ENCODE measurements at places on chromosomes 13 and 19.

GRCh38 chr13:50136226-50136625 lies 121.0 kb downstream of the KCNRG start:
- DNase-seq, result no peak

- DNase-seq, result no peak
These were observed 1236.8 kb upstream of the SPRY2 start for GRCh38 chr13:81577601-81578195.

GRCh38 chr13:21894091-21894490 lies 223.2 kb downstream of the FGF9 start:
- no peak for DNase-seq

- DNase-seq, result no peak
These were observed 29.8 kb downstream of the NFIX start for GRCh38 chr19:13024951-13025697.

- DNase-seq, result no peak
These were observed 156.8 kb downstream of the FLT1 start for GRCh38 chr13:28338006-28338574.

- DNase-seq, result no peak
These were observed 168.9 kb downstream of the TEX29 start for GRCh38 chr13:111489301-111489700.

DNA sequence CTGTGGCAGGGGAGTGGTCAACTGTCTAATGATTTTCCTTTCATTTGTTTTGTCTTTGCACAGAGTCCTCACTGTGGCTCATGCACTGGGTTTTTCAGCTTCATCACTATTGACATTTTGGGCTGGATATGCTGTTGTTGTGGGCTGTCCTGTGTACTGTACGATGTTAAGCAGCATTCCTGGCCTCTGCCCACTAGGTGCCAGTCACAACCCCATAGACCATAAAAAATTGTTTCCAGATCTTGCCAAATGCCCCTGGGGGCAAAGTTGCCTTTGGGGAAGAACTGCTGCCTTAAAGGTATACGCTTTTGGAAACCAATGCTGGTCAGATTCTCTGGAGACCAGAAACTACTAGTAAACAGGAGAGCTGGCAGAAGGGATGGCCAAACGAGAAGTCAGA lies 310.4 kb downstream of the SPRY2 start:
- peak; percentile 69 for DNase-seq

DNA sequence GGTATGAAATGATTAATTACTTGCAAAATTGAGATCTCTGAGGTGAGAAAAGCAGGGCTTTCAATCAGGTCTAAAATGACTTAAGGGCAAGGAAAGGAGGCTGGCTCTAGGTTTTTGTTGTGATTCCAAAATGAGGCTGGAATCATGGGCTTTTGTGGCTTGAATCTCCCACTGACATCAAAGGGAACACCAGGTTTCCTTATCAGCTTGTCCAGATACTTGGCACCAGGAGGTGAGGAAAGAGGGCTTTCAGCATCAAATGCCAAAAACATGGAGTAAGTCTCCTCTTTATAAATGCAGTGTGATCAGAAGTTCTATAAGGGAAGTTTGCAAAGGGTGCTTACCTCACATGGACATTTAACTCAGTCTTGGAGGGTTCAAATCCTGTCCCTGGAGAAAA lies 402.3 kb downstream of the NDFIP2 start:
- no peak for DNase-seq

DNA sequence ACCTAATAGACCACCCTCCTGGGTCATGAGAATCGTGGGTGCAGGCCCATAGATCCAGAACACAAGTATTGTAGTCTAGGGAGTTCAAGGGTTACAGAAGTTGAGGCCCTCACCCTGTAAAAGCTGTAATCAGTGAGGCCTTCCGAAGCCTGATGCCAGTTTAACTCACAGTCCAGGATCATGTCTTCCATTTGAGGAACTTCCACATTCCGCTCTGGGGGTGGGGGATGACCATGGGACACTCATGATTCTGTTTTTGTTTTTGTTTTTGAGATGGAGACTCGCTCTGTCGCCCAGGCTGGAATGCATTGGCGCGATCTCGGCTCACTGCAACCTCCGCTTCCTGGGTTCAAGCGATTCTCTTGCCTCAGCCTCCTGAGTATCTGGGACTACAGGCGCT lies 1.7 kb upstream of the RASIP1 start:
- DNase-seq, result no peak

GRCh38 chr13:23876265-23876664 lies 12.9 kb downstream of the MIPEP start:
- DNase-seq, result peak; percentile 16

DNA sequence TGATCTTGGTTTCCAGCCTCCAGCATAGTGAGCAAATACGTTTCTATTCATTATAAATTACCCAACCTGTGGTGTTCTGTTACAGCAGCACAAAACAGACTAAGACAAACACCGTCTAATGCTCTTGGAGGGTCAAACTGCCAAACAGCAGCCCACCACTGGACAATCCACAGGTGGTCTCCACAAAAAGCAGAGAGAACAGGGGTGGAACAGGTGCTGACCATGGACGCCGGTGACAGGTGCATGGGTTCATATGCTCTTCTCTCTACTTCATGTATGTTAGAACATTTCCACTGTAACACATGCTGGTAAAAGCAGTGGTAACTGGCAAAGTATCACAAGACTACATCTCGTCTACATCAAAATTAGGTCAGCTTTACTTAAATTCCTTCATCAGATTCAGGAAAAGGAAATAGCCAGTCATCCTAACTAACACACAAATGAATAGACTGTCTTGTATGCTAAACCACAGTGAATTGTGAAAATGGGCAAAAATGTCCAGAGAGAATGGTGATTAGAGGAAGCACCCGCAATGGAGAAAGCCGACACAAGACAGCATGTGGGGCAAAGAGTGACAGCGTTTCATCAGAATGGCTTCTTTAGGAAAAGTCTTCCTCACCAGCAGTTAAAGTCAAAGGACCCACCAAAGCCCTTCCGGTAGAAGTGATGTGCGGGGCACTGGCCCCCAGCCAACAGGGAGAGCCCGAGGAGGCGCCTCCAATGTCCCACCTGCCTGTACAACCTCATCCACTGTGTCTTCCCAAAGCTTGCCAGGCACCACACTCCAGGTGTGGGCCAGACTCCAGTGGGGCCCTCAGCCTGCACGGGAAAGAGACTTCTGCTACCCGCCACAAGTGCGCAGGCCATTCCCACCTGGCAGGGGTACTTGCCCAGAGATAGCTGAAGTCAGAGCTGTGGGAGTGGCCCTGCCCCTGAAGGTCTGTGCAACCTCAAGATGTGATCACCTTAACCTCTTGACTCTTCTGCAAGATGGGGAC lies 6.5 kb downstream of the CARS2 start:
- peak; percentile 68 for DNase-seq

DNA sequence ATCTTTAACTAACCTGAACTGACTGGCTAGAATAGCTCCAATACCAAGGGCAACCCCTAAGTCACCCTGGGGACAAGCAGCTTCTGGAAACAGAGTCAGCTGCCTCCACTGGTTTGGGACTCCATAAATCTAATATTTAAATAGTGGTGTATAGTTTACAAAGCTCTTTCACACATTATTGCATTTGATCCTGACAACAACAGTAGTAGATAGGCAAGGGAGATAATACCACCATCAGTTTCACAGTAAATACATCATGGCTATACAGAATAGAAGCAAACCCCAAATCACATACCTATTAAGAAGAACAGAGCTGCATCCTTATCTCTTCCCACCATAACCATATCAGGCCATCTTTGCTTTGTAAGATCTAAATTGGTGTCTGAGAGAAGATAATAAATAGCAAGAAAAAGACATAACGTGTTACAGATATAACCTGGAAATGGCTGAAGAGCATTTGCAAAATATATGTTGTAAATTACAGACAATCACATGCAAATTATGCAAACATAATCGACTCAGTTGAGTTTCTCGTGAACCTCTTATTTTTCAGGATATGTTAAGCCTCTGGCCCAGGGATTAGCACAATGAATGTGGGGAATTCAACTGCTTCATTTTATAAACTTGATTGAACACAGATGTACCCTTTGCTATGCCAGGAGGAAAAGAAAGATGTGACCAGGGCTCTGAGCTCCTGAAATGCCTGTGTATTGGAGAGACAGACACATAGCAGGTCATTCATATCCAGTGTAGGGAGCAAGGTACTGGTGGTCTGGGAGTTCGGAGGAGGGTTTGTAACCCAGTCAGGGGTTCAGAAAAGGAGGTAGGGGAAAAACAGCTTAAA lies 142.5 kb downstream of the SLC7A1 start:
- DNase-seq, result no peak

- DNase-seq, result no peak
These were observed 3.7 kb downstream of the KLK10 start for GRCh38 chr19:51015691-51016267.

Measured in foreskin melanocyte (primary cell).